SK-MEL-5 (cell line): ENCODE measurements at places on chromosomes 1 and 21. TPM values are rescaled to one million over a fixed set of nuclear protein-coding genes. Genes with fewer than 3 reads are reported as not detected.

The USP1 gene
- 30.4 and 31.2 TPM in 2 replicates for total RNA-seq

The OR2G6 gene
- total RNA-seq = not detected in 2 replicates

The PGLYRP4 gene
- not detected in 2 replicates for total RNA-seq

The LRRC38 gene
- not detected in 2 replicates for total RNA-seq

The KMO gene
- 0.08 and 0.40 TPM in 2 replicates for total RNA-seq

The C1orf53 gene
- 3.0 and 5.1 TPM in 2 replicates for total RNA-seq

GRCh38 chr1:88983791-88984559, 8.5 kb downstream of the KYAT3 start:
- DNase-seq = peak; percentile 77

GRCh38 chr1:84146411-84147032, 2.5 kb downstream of the PRKACB start:
- no peak for DNase-seq

DNA sequence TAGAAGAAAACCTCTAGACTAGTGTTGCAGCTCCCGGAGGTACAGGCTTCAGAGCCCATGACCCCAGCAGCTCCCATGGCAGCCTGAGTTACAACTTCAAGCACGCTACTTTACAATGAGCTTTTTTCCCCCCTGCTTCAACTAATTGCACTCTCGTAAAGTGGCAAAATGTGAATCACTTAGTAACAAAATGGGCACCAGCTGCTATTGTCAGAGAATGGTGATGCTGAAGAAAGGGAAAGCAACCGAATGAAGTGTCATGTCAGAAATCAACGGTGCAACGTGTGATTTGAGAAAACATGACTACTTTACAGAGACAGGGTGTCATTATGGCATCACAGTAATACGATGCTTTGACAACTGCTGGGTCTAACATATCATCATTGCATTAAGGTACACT, 40.5 kb downstream of the ESRRG start:
- no peak for DNase-seq

DNA sequence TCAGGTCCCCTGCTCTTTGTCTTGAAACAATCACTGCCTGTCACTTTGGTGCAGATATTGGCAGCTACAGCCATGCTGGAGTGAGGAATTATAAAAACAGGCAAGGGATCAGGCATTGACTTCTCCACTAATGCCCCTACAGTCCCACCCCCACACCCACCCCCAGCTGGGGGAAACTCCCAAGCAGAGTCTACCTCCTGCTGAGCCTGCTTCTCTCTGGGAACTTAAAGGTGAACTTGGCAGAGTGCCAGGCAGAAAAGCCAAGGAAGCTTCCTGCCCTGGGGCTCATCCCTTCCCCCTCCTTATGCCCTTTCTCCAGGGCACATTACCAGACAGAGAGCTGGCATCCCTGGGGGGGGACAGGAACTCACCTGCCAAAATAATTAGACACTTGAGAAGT, 6.7 kb downstream of the NCMAP start:
- no peak for DNase-seq

DNA sequence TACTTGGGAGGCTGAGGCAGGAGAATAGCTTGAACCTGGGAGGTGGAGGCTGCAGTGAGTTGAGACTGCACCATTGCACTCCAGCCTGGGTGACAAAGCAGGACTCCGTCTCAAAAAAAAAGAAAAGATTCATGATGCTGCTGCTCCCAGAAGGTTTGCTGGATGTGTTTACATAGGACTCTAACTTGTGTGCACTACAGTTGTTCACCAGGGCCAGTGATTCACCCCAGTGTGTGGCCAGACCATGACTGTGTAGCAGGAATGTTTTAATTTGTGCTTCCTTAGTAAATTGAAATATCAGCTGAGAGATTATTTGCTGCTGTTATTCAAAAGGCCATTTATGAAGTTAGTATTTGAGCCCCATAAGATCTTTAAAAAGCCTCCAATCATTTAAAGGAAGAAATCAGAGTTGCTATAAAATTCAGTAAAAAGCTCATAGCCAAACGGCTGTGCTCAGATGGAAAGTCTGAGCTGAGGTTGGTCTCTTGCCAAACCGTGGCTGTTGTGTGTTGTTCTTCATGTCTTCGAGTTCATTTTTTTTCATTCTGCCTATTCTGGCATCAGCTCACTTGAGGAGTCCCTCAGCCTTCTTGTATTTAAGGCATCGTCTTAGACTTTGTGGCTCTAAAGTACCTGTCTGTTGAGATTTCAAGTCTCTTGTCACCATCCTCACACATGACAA, 18.1 kb upstream of the PGD start:
- no peak for DNase-seq

- DNase-seq = peak; percentile 2
Measured at GRCh38 chr21:20720623-20721022, 277.6 kb upstream of the NCAM2 start.

DNA sequence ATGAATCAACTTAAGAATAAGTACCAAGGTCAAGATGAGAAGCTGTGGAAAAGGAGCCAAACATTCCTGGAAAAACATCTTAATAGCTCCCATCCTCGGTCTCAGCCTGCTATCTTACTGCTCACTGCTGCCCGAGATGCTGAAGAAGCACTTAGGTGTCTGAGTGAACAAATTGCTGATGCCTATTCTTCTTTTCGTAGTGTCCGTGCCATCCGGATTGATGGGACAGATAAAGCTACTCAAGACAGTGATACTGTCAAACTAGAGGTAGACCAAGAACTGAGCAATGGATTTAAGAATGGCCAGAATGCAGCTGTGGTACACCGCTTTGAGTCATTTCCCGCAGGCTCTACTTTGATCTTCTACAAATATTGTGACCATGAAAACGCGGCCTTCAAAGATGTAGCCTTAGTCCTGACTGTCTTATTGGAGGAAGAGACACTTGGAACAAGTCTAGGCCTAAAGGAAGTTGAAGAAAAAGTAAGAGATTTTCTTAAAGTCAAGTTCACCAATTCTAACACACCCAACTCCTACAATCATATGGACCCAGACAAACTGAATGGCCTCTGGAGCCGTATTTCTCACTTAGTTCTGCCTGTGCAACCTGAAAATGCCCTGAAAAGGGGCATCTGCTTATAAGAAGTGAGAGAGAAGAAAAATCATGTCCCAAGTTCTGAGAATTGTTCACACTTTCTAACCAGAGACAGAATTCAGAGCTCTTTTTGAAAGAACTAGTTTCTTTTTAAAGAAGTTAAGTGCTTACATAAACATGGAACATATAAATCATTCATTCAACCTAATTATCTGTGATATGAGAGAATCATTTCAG, 35.7 kb downstream of the TOR1AIP1 start:
- peak; percentile 58 for DNase-seq

DNA sequence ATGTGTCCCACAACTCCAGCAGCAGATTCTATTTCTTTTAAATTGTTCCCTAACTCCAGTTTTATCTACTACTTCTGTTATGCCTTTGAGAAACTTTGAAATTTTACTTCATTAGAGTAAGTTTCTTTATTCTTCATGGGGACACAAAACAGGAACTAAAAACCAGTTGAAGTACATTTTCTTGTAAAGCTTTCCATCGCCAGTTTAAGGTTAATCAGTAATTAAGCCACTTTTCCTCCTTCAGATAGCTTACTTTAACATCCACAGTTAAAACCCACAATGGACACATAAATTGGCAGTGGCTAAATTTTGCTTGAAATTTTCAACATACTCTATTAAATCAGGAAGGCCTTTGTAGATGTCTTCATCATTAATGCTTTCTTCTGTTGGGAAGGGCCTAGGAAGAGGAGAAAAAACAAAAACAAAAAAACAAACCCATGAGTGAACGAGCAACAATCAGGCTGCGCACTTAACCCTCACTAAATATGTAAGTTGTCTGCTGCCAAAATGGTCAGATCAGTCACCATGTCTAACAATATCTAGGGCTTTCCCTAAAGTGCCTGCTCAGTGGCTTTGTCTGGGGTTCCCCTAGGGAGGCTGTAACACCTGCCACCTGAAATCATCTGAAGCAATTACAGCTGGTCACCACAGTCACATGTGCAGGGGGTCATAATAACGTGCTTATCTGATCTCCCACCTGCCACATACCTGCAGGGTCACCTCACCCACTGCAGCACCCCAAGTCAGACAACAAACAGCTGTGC, 187.9 kb downstream of the VAV3 start:
- DNase-seq = no peak

GRCh38 chr1:112686417-112686816, 12.0 kb downstream of the MOV10 start:
- DNase-seq = no peak

DNA sequence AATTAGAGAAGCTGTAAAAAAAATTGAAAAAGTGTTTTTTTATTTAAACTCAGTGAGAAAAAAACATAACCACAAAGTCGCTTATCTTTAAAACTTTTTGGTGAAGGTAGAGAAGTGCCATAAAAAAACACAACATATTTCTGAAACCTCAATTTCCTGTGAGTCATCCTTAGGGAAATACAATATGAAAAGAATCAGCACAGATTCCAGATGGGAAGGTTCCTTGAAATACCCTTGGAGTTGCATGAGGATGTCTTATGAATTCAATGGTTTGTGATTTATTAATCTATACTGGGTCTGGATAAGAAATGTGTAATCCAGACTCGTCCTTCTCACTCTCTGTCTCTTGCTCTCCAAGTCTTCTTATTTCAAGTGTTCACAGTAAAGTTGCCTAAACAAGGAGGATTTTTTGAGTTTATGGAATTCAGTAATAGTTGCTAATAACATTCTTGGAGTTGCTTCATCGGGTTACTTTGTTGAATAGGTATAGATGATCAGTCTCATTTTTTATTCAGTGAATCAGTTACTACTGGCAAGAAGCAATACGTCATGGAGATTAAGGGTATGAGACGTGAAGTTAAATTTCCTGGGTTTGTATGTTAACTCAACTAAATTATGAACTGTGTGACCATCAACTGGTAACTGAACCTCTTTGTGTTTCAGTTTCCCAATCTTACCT, 191.4 kb downstream of the KCNK2 start:
- DNase-seq = peak; percentile 18

DNA sequence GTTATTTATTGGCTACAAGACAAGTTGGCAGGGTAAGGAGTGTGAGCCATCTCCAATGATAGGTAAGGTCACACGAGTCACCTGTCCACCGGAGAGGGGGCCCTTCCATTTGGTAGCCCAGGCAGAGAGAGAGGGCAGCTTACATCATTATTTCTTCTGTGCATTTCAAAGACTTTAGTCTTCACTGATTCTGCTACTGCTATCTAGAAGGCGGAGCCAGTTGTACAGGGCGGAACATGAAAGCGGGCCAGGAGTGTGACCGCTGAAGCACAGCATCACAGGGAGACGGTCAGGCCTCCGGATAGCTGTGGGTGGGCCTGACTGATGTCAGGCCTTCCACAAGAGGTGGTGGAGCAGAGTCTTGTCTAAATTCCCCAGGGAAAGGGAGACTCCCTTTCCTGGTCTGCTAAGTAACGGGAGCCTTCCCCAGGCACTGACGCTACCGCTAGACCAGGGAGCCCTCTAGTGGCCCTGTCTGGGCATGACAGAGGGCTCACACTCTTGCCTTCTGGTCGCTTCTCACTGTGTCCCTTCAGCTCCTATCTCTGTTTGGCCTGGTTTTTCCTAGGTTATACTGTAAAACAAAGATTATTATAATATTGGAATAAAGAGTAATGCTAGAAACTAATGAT, 36.7 kb downstream of the ZNF695 start:
- peak; percentile 81 for DNase-seq

DNA sequence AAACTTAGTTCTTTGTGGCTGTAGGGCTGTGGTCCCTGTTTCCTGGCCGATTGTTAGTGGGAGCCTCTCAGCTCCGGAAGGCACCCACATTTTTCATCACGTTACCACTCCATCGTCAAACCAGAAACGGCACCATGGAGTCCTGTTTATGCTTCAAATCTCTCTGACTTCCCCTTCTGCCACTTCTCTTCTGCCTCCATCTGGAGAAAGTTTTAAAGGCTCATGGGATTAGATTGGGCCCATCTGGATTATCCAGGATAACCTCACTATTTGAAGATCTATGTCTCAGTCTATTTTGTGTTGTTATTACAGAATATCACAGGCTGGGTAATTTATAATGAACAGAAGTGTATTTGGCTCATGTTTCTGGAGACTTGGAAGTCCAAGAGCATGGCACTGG, 19.3 kb upstream of the IL22RA1 start:
- no peak for DNase-seq

DNA sequence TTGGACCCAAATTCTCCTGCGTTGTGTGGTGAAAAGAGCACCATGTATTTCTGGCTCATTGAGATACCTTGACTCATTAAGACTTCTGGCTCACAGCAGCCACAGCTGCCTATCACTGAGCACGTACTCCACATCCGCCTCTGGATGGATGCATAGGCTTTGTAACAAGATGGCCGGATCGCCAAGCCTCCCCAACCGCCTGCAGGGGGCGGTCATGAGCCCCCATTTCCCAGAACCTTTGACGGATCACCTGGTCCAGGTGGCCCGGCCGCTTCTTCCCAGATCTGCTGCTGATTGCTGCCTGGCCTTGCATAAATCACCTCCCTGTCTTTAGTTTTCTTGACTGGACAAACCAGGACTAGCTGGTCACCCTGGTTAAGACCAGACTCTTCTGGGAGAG, 156.5 kb upstream of the KLHDC7A start:
- peak; percentile 39 for DNase-seq

DNA sequence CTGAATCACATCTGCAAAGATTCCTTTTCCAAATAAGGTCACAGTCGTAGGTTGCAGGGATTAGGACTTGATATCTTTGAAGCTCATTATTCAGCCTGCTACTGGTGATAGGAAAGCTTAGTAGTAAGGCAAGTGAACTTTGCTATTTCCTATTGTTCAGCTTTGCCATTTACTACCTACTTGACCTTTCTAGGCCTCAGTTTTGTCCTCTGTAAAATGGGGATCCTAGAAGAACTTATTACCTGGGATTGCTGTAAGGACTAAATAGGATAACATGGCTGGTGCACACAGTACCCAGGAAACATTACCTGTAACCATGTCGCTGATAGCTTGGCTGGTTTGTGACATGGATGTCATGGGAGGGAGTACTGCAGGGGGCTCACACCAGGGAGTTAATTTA, 24.5 kb downstream of the UMODL1 start:
- no peak for DNase-seq

DNA sequence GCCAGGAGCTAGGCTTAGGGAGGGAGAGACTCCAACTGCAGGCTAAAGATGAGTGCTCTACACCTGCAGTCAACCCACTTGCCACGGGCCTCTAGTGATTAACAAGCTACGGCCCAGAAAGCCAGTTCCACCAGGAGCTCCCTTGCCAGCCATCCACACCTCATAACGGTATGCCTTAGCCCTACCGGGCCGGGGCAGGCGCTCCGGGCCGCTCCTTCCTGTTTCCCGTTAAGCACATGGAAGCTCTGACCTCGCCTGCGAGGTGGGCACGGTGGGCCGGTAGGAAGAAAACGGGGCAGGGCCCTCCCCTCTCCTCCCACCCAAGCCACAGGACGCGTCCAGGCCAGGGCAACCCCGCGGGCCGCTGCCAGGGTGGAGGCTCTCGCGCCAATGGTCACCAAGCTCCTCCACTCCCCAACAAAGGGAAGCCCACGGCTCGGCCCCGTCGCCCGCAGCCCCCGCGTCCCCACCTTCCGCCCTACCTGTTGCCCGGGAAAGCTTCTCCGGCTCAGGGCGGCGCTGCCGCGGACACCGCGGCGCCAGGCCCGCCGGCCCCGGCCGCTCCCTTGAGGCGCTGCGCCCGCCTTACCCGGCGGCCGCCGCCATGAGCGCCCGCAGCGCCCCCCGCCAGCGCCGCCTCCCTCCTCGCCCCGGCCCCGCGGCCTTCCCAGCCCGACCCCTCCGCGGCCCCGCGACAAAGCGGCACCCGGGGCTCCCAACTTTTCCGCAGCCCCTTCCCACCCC, 627 bp downstream of the CERS2 start:
- no peak for DNase-seq
